Suprapubic skin (tissue), 4 donors: ENCODE measurements at places on chromosomes 12 and 14. TPM values are rescaled to one million over a fixed set of nuclear protein-coding genes. Genes with fewer than 3 reads are reported as not detected.

DNA sequence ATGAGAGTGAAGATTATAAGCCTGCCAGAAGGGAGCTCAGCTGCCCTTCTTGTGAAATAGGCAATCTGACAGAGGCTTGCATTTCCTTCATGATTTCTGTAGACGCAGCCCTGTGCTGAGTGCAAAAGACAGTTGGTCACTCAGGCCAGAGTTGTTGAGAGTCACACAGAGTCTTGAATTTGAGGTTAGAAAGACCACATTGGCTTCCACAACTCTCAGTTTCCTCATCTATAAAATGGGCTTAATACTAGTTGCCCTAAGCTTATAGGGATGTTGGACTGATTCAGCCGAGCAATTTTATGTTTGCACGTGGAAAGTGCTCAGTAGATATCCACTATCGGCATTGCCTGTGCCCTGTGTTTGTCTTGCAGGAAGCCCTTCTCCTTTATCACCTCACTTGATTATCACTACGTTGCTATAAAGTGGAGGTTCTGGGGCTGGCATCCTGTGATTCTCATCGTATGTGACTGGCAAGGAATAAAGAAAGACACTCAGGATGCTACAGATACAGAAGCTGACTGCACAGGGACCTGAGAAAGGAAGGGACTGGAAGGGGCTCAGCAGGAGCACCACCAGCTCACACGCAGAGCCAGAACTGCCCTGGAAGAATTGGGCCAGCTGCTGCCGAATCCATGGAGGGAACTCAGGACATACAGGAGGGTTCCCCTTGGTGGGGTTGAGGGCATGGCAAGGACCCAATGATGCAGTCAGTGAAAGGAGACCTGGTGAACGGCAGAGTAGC lies 19.8 kb upstream of the SERPINA4 start:
- H3K4me3 ChIP-seq = no peak overlapping the region
- H3K4me1 ChIP-seq = peaks cover 37% of the 10 kb centered on the region
- peak overlapping the region; percentile 39 for H3K27ac ChIP-seq
- no peaks in the 10 kb centered on the region for H3K36me3 ChIP-seq
- DNase-seq = no peak

DNA sequence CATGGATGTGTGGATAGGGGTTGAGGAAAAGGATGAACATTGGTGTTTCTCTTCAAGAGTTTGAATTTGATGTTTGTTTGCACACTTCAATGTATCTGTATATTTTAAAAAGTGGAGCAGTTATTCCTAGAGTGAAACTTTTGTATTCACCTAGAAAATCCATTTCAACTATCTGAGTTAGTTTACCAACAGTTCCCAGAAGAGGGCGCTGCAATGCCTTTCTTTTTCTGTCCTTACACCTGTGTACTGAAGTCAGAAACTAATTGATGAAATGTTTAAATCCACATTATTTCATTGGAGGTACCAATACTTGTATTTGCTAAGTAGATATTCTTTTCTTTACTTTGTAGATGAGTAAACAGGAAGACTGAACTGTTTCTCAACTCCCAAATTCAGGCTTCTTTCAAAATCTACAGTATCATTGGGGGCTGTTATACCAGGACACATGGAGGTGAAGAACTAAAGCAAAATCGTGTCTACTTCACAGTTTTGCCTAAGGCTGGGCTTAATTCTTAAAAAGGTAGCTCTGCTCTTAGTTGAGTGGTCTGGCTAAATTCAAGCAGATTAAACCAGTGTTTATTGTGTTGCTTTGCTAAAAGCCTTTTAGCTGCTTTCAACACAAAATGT lies 26.6 kb upstream of the KLRB1 start:
- H3K4me1 ChIP-seq = no peaks in the 10 kb centered on the region
- no peaks in the 10 kb centered on the region for H3K27me3 ChIP-seq

Gene NXPH4
- total RNA-seq = 26.0 TPM

DNA sequence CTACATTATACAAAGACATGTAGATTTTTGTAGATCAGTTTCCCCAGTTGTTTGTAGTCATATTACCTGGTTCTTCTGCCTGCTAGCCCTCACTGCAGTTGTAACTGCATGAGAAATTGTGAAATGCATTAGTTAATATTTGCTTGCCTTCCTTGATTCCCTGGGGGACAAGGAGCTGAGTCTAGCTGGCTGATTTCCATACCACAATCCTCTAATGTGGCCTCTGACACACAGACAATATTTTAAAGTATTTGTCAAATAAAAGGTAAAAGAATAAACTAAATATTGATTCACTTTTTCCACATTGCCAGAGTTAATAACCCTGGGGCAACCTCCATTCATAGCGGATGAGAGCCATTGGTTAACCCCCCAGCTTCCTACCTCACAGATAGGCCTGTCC lies 128.8 kb upstream of the TMEM132C start:
- no peaks in the 10 kb centered on the region for H3K27me3 ChIP-seq
- no peak for DNase-seq
- H3K36me3 ChIP-seq = no peaks in the 10 kb centered on the region
- no peak overlapping the region for H3K27ac ChIP-seq
- H3K4me1 ChIP-seq = no peaks in the 10 kb centered on the region

- no peak for DNase-seq
- H3K4me3 ChIP-seq = no peak overlapping the region
- peaks cover 21% of the 10 kb centered on the region for H3K4me1 ChIP-seq
- no peaks in the 10 kb centered on the region for H3K36me3 ChIP-seq
- no peaks in the 10 kb centered on the region for H3K27me3 ChIP-seq
- peak overlapping the region; percentile 12 for H3K27ac ChIP-seq
Measured at GRCh38 chr12:65891219-65891618, 66.9 kb downstream of the HMGA2 start.

GRCh38 chr12:109735051-109735521 lies 21.5 kb downstream of the FAM222A start:
- H3K36me3 ChIP-seq = no peaks in the 10 kb centered on the region
- H3K27me3 ChIP-seq = peaks cover 18% of the 10 kb centered on the region
- DNase-seq = peak; percentile 21
- no peak overlapping the region for H3K27ac ChIP-seq

- DNase-seq = no peak
- H3K27me3 ChIP-seq = peaks cover 35% of the 10 kb centered on the region
- H3K36me3 ChIP-seq = no peaks in the 10 kb centered on the region
- H3K4me3 ChIP-seq = no peak overlapping the region
- H3K4me1 ChIP-seq = peaks cover 5% of the 10 kb centered on the region
Measured at GRCh38 chr12:52251367-52252051, 18.5 kb downstream of the KRT7 start.
